HuH-7 (cell line): ENCODE measurements at places on chromosomes 2 and 18.

DNA sequence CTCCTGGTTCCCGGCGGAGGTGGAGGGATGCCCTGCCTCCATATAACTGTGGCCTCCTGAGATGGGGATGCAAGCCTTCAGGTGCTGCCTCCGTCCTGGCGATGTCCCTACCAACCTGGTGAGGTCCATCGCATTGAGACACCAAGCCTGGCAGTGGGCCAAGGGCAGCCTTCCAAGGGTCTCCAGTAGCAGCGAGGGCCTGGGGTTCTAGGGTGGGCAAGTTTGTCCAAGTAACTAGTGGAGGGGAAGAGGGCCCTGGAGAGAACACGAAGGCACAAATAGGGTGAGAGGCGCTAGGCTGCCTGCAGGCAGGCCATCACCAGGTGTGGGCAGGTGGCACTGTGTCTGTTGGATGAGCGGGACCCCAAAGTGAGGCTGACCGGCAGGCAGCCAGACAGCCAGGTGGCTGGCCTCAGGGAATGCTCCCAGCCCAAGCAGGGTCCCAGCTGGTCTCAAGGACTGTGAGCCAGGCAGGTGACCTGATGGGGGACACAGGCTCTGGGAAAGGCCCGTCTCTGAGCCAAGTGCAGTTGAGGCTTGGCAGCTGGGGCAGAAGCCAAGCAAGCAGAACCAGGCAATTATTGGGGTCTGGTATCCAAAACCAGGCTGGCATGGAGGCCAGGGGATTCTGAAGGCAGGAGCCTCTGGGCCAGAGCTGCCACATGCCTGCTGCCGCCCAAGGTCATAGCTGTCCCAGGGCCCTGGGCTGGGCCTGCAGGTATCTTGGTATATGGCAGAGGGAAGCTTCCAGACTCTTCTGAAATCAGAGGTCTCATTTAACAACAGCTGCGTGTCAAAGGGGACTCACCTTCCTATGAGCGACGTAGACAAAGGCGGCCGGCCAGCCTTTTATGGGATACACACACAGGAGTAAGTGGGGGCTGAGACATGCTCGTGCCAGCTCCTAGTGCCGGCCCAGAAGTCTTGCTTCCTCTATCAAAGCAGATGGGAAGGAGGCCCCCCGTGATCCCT lies 23.4 kb downstream of the RAMP1 start:
- DNase-seq: no peak

GRCh38 chr2:222922019-222922800 lies 61.4 kb downstream of the ACSL3 start:
- DNase-seq: no peak

DNA sequence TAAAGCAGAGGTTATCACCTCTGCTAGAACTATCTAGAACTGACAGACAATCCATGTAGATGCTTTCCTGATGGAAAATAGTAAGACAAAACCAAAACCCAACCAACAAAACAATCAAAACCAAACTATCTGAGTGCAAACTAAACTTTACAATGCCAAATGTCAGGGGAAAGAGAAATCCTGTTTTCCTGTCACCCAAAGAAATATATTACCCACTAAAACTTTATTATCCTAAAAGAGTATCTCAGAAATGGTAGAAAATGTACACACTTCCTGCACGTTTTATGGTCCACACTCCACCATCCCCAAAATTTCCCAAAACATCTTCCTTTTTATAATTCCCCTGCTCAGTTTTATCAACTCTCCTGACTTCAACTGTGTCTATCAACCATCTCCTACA lies 29.9 kb downstream of the SP3 start:
- no peak for DNase-seq

GRCh38 chr2:120384486-120385354 lies 38.8 kb downstream of the INHBB start:
- DNase-seq: peak; percentile 62

- DNase-seq: no peak
These were observed 151.2 kb upstream of the HS6ST1 start for GRCh38 chr2:128469875-128470274.

GRCh38 chr2:199704358-199705238 lies 146.4 kb downstream of the FTCDNL1 start:
- peak; percentile 61 for DNase-seq

DNA sequence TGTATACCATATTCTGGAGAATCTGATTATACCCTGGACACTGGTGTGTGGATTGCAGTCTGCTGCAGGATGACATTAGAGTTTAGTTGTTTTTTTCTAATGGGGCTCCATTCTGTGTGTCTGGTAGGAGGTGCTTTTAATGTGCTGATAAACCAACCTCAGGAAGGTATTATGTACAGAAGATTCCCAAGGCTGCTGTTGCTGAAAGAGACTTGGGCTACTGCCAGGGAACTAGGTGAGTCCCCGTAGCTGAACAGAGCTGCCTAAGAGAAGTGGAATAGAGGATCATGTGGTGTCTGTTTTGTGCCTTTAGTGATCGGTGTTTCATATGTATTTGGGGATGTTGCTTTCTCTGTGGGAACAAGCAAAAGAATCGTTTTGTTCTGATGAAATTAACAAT lies 16.5 kb downstream of the SPATA3 start:
- no peak for DNase-seq

DNA sequence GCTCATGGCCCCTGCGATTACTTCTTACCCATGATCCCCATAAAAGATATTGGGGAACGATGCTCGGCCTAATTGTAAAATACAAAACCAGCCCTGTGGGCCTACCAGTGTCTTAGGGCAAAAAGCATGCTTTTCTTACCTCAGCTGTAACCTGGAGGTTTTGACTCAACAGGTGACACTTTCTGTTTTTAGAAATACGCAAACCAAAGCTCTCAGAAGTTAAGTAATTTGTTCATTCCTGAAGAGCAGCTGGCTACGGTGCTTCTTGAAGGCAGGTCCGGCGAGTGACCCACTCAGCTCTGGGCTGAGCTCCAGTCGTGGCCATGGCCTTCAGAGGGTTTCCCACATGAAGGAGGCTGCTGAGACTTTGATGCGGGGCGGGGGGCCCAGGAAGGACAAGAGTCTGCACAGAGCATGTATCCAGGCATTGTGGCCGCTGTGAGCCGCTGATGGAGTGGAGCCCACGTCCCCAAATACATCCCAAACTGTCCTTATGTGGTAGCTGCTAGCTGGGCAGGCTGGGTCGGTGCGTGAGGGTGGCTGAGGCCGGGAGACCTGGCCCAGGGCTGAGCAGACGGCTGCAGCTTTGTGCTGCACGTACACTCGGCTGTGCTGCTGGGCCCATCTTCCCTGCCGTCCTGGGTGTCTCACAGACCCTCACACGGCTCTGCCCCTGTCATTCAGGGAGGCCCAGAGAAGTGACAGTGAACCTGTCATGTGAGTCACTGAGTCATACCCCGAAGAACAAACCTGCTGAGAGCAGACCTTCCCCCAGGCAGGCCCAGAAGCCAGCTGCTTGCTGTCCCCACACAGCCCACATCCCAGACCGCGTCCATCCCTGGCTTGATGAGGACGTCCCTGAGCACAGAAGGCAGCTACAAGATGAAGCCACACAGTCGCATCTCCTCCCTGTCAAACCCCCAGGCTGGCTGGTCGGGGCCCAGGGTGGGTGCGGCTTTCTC lies 34.1 kb downstream of the ITGB1BP1 start:
- no peak for DNase-seq

- no peak for DNase-seq
These were observed 13.9 kb downstream of the STAT1 start for GRCh38 chr2:190999949-191000665.

DNA sequence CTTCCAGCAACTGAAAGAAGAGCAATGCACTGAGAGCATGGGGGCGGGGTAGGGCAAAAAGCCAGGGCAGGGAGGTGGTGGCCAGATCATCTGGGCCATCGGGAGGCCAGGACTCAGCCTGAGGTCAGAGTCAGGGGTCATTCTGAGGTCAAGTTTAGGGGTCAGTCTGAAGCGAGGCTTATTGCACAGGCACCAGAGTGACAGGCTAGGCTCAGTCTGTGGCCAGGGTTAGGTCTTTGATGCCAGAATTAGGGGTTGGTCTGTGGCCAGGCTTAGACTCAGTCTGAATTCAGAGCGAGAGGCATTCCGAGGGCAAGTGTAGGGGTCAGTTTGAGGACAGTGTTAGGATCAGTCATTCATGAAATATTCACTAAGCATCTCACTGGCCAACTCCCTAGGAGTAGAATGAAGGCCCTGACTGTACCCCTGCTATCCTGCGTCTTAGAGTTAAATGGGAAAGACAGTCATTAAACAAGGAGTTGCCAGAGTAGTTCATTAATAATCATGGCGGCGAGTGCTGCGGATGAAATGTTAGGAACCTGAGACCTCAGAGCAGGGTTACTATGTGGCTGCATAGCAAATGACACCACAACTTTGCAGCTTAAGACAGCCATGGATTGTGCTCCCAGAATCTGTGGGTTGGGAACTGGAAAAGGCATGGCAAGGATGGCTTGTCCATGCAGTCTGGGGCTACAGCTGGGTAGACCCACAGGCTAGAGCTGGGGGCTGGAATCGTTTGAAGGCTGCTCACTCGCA lies 198.7 kb downstream of the CYP26B1 start:
- DNase-seq: no peak

DNA sequence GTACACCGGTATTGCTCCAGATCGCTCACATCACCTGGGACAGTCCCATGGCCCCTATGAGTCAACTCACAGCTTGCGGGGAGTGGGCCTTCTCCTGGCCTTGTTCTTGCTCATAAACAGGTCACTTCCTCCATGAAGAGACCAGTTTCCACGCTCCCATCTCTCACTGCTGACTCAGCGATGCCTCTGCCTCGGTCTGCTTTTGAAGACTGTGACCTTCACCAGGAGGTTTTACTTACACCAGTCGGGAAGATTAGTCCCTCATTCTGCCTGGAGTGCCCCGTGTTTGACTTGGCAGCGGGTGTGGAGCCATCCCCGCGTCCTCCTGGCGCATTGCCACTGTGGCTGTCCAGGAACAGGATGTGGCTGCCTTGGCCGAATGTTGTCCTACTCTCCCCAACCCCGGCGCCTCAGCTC lies 159.8 kb downstream of the RHBDD1 start:
- no peak for DNase-seq

- DNase-seq: no peak
These were observed 198.8 kb downstream of the PDE1A start for GRCh38 chr2:182228073-182228473.

DNA sequence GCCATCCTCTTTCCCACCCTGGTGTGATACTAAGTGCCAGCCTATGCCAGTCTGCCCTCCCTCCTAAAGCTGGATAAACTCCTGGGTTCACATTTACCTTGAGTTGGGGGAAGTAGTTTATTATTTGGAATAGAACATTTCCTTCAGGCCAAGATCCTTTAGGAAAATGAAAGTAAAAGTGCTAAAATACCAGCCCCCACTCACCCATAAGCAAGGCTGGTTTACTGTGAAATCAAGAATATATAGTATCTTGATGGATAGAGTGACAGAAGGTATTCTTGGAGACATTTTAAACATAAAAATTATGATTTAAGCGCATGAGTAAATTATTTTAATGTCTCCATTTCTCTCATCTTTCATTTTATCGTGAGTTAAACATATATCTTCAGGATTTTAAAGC lies 27.1 kb downstream of the ZNF532 start:
- DNase-seq: no peak

- no peak for DNase-seq
These were observed 94.6 kb upstream of the ANKRD30BL start for GRCh38 chr2:132256251-132256902.

DNA sequence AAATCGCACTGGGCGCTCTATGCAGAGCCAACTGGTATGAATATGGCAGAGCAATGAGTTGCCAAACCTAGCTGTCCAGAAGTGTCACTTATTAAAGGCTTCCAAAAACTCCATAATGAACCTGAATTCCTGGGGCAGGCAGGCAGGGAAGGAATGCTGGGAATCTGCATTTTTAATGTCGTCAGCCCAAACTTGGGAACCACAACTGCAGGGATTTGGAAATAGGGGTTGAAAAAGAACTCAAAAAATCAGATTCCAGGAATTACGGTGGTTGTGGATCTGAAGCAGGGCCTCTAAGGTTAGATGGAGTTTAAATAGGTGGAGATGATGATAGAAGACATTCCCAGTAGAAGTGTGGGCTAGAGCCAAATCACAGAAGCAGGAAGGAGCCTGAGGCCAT lies 15.0 kb downstream of the NCKAP5 start:
- DNase-seq: no peak

- no peak for DNase-seq
These were observed 378 bp upstream of the IAH1 start for GRCh38 chr2:9473985-9474360.

GRCh38 chr2:147600223-147600622 lies 244.6 kb upstream of the ACVR2A start:
- no peak for DNase-seq

DNA sequence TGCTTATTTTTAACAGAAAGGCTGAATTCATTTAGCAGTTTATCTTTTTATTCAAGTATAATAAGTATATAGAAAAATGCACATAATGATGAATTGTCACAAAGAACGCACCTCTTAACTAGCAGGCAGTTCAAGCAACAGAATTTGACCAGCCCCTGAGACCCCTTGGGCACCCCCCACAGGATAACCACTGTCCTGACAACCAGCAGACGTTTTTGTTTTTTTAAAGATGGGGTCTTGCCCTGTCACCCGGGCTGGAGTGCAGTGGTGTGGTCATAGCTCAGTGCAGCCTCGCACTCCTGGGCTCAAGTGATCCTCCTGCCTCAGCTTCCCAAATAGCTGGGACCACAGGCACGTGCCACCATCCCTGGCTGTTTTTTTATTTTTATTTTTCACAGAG lies 14.0 kb downstream of the PRELID3A start:
- DNase-seq: no peak

GRCh38 chr18:58205443-58206160 lies 161.6 kb downstream of the NEDD4L start:
- DNase-seq: no peak

GRCh38 chr2:137928547-137929518 lies 35.4 kb upstream of the HNMT start:
- no peak for DNase-seq

- no peak for DNase-seq
These were observed 16.9 kb upstream of the ALPP start for GRCh38 chr2:232361646-232362045.

- no peak for DNase-seq
These were observed 59.3 kb downstream of the PRKRA start for GRCh38 chr2:178391701-178392100.

DNA sequence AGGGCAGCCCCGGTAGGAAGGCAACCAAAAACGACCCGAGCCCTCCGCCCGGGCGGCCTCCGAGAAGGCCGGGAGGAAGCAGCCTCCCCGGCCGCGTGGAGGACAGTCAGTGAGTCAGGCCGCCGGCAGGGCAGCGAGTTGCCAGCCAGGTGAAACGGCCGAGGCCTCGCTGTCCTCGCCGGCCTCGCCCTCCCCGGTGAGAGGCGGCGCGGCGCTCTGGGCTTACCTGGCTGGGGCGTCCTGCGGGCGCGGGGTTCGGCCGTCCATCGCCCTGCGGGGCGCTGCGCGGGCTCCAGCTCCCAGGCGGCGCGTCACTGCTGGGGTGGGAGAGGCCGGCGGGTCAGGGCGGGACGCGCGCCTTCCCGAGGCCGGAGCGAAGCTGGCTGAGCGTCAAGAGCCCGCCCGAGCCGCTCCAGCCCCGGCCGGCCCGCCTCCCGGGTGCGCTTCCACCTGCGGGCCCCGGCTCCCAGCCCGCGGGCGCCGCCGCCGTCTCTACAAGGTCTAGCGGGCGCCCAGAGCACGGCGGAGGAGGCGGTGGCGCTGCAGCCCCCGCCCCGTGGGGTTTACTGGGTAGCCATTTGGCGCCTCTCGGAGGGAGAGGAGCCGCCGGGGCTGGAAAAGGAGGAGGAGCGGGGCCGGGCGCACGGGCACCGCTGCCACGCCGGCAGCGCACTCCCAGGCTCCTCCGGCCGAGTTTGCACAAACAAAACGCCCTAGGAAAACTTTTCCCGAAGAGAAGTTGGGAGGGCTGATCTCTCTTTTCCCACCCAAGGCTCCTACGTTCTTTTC lies 499 bp downstream of the COBLL1 start:
- DNase-seq: peak; percentile 80

- DNase-seq: peak; percentile 48
These were observed 68.6 kb upstream of the MAL start for GRCh38 chr2:94956797-94957391.
